ENCODE measurements at places on chromosomes 12 and 14. TPM values are rescaled to one million over a fixed set of nuclear protein-coding genes. Genes with fewer than 3 reads are reported as not detected.

Gene GALNT6
- total RNA-seq = 7.4 TPM

Gene DPPA3
- total RNA-seq = not detected

Gene CALM1
- total RNA-seq = 476 TPM

Gene CNTN1
- 1.8 TPM for total RNA-seq

DNA sequence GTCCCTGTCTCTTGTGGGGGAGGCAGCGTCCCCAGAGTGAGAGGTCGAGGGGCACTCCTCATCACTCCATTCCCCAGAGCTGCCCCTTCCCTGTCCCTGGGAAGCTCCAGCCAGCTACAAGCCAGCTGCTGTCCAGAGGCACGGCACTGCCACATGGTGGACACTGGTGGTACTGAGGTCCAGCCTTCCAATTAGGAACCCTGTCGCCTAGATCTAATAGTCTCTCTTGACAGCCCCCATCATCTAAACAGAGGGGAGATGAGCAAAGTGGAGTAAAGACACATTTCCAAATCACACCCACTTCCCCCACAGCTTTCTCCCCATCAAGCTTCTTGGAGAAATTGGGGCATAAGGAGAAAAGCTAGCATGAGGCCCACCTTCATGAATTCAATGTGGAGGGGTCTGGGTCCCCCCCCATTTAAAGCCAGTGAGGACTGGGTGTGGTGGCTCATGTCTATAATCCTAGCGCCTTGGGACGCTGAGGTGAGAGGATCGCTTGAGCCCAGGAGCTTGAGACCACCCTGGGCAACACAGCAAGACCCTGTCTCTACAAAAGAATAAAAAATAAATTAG is 2.1 kb upstream of the INHBE start:
- DNase-seq = peak; percentile 80

GRCh38 chr14:30921305-30921704 is 46.9 kb downstream of the COCH start:
- peak; percentile 68 for DNase-seq

DNA sequence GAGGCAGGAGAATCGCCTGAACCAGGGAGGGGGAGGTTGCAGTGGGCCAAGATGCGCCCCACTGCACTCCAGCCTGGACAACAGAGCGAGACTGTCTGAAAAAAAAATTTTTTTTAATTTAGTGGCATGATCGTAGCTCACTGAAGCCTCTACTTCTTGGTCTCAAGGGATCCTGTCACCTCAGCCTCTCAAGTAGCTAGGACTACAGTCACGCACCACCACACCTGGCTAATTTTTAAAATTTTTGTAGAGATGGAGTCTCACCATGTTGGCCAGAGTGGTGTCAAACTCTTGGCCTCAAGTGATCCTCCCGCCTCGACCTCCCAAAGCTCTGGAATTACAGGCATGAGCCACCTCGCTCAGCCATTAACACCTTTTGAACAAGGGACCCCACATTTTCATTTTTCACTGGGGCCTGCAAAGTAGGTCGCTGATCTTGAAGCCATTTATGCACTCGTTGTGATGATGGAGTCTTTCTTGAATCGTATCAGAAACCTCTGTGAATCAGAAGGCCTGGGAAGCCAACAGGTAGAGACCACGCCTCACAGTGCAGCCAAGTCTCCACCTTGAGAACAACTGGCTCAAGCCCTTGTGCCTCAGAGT is 5.9 kb downstream of the HCAR1 start:
- DNase-seq = no peak

GRCh38 chr14:38522724-38523123 is 266.8 kb upstream of the CLEC14A start:
- peak; percentile 58 for DNase-seq
